ENCODE measurements at places on chromosomes 2 and 18.

DNA sequence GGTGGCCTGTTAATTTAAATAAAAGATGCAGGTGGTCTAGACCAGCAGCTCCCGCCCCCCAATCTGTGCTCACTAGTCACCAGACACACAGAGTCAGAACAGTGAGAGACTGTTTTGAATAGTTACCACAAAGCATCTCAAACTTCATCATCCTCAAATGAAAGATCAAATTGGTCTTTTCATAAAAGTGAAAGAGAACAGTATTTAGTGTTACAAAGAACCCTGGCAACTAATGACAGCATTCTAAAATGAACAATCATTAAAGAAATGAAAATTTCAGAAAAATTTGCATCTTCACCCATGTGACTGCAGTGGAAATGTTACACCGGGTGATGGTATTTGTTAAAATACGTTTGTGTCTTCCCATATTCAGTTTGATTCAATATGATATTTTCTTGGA is 65.5 kb upstream of the PMAIP1 start:
- DNase-seq = no peak

DNA sequence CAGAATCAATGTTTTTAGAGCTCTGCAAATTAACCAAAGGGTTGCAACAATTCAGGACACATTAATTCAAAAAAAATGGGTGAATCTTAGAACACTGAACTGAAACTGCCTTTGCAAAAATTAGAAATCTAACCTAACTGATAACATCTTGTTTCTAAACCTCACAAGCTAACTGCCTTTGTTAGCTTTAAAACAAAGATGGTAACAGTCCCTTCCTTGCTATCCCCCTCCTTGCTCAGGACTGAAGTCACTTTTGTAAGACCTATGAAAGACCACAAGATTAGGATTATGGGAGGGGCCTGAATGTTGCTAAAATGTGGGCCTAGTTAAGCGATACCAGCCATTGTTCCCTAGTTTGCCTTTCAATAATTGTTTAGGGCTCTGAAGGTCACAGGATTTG is 44.9 kb upstream of the LONRF2 start:
- no peak for DNase-seq

GRCh38 chr2:108853421-108853820 is 66.8 kb downstream of the CCDC138 start:
- DNase-seq = no peak

DNA sequence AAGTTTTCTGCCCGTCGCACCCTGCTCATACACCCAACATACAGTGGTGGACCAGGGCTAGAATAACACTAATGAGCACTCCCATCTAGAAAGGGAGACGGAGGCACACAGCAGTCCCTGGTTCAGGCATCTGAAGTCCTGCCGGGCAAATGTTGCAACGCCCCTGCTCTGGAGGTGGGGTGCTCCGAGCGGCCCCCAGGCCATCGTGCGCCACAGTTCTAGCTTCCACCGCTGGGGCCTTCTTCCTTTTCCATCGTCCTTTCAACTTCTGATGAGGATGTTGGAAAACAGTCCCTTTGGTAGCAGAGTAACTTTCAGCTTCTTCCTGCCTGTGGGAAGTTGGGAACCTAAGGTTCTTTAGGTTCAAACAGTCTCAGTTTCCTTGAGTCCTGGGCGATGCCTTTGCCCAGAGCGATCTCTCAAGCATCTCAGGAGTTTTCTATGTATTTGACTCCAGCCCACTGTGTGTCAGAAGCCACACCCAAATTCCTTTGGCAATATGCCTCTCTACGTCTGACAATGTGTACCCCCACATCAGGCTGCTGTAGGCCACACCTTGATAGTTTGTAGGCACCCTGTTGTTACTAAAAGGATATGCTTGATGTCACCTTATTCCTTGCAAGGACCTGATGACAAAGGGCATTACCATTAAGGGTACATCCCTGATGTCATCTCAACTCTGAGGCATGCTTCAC is 258.8 kb downstream of the GLI2 start:
- no peak for DNase-seq

GRCh38 chr2:55891671-55892094 is 31.9 kb downstream of the EFEMP1 start:
- DNase-seq = no peak

Measured in Caco-2 (cell line).